ENCODE measurements at places on chromosomes 5 and 9. TPM values are rescaled to one million over a fixed set of nuclear protein-coding genes. Genes with fewer than 3 reads are reported as not detected.

Gene CEL
- total RNA-seq: under 0.01 TPM

DNA sequence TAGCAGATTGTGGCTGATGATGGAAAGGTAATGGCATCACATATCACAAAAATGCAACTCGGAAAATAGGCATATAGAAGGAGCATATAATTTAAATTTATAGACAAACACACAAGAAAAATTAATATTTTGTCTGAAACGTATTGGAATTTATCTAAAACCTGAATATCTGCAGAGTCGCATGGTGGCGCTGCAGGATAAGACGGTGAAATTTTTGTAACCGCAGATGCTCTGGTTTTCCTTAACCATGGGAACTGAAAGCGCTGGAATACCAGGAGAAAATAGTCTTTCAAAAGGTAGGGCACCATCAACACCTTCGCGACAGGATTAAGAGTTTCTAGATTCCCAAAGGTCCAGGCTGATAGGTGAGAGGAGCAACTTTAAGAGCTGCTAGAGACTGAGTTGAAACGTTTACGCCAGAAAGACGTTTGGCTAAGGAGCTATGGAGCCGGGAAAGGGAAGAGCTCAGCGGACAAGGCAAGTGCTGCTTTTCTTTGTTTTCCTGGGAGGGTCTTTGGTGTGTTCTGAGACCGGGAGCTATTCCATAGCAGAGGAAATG, 11.0 kb upstream of the PCDHB15 start:
- H3K4me1 ChIP-seq: no peaks in the 10 kb centered on the region
- H3K4me3 ChIP-seq: peak overlapping the region; percentile 53
- DNase-seq: peak; percentile 3
- no peaks in the 10 kb centered on the region for H3K27me3 ChIP-seq
- H3K36me3 ChIP-seq: no peaks in the 10 kb centered on the region

GRCh38 chr5:62538017-62538942, 40.3 kb upstream of the LRRC70 start:
- H3K27ac ChIP-seq: no peak overlapping the region
- no peaks in the 10 kb centered on the region for H3K36me3 ChIP-seq
- H3K27me3 ChIP-seq: no peaks in the 10 kb centered on the region
- DNase-seq: peak; percentile 94

- no peak overlapping the region for H3K4me3 ChIP-seq
Measured at GRCh38 chr9:76561900-76562299, 102.9 kb downstream of the GCNT1 start.

Gene DMRT3
- total RNA-seq: not detected

DNA sequence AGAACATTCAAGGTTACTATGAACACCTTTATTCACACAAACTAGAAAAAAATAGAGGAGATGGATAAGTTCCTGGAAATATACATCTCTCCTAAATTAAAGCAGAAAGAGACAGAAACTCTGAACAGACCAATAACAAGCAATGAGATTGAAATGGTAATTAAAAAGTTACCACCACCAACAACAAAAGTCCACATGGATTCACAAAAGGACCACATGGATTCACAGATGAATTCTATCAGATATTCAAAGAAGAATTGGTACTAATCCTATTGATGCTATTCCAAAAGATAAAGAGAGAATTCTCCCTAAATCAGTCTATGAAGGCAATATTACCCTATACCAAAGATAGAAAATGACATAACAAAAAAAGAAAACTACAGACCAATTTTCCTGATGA, 518.9 kb downstream of the PRDM9 start:
- H3K4me3 ChIP-seq: no peak overlapping the region
- no peaks in the 10 kb centered on the region for H3K27me3 ChIP-seq
- no peak for DNase-seq

DNA sequence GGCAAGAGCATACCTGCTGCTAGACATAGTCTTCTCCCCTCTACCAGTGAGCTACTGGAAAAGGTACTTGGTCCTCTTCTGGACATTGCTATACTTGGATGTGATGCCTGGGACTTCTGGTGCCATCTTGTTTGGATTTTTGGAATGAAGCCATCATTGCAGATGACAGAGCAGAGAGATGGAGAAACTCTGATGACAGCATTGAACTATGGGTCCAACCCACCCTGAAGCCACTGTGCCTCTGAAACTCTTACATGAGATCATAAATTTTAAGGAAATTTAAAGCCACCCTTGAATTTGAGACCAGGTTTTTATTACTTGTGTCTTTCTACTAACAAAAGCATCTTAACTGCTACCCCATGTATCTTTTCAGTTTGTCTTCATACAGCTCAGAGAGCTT, 151.1 kb upstream of the SMIM23 start:
- H3K4me3 ChIP-seq: no peak overlapping the region
- H3K27me3 ChIP-seq: peaks cover 17% of the 10 kb centered on the region
- no peaks in the 10 kb centered on the region for H3K36me3 ChIP-seq
- DNase-seq: no peak
- no peaks in the 10 kb centered on the region for H3K4me1 ChIP-seq
- no peak overlapping the region for H3K27ac ChIP-seq

DNA sequence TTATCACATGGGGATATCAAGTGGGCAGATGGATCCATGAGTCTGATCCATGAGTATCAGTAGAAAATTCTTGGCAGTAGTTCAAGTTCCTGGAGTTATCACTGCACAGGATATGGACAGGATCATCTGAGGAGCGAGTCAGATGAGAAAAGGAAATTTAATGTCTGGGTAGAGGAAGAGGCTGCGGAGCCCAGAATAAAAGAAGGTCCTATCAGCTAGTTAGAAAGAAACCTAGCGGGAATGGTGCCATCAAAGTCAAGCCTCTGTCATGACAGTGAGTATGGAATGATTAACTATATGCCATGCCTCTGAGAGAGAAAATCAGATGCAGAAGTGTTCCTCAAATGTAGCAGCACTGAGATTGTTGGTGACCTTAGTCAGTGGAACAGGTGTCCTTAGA, 248.1 kb downstream of the PIK3R1 start:
- no peak overlapping the region for H3K27ac ChIP-seq
- DNase-seq: no peak
- no peak overlapping the region for H3K4me3 ChIP-seq
- no peaks in the 10 kb centered on the region for H3K36me3 ChIP-seq

DNA sequence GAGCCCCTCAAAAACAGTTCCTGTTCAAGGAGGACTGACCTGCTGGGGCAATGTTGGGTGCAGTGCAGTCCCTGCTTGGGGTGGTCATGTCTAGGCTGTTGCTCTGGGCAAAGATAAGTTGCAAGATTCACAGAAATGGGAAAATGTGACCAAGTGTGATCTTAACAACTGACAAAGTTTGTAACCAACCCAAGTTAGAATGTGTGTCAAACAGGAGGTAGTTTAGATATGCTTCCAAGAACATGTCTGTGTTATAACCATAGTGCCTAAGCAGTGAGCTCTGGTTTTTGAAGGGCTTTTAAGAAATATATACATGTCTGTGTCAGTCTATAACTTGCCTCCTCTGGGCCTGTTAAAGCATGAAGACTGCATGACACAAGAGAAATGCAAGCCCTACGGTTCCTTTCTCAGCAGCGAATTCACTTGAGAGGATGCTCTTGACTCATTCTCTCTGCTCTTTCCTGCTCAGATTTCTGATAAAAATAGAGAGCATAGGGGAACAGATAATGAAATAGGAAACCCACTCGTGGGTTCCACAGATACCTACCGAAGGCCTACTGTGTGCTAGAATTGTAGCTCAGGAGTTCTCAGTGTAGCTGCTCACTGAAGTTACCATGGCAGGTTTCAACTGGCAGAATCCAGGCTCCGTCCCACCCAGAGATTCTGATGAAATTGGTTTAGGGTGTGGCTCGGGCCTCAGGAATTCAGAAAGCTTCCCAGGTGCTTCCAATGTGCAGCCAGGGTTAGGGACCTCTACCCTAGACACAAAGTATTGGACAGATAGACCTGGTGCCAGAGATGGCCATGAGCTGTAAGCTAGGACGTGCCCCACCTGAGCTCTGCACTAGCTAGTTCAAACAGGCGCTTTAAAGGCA, 52.4 kb downstream of the ARHGEF37 start:
- H3K27ac ChIP-seq: no peak overlapping the region
- no peak overlapping the region for H3K4me3 ChIP-seq
- no peaks in the 10 kb centered on the region for H3K36me3 ChIP-seq
- H3K4me1 ChIP-seq: peaks cover 9% of the 10 kb centered on the region
- H3K27me3 ChIP-seq: peaks cover 6% of the 10 kb centered on the region
- DNase-seq: peak; percentile 46

Gene CTNND2
- total RNA-seq: not detected

GRCh38 chr9:104448036-104448435, 56.0 kb upstream of the OR13F1 start:
- H3K4me3 ChIP-seq: no peak overlapping the region
- no peaks in the 10 kb centered on the region for H3K27me3 ChIP-seq
- H3K27ac ChIP-seq: no peak overlapping the region
- no peaks in the 10 kb centered on the region for H3K36me3 ChIP-seq

DNA sequence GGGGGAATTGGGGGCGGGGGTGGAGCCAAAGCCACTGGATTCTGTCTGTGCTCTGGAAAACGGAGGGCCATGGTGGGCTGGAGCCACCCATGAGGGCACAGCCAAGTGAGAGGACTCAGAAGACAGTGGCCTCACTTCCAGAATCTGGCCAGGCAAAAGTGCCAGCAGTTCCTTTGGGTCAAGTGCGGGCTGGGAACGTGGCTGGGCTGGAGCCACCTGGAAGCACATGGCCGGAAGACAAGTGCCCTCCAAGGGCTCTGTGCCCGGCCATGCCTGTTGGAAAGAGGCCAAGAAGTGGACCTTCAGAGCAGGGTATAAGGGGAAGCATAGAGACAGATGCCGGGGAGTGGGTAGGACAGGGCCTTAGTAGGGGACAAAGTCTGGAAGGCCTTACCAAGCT, 11.7 kb upstream of the SH3PXD2B start:
- H3K4me3 ChIP-seq: no peak overlapping the region
- H3K27ac ChIP-seq: no peak overlapping the region
- peaks cover 7% of the 10 kb centered on the region for H3K27me3 ChIP-seq

DNA sequence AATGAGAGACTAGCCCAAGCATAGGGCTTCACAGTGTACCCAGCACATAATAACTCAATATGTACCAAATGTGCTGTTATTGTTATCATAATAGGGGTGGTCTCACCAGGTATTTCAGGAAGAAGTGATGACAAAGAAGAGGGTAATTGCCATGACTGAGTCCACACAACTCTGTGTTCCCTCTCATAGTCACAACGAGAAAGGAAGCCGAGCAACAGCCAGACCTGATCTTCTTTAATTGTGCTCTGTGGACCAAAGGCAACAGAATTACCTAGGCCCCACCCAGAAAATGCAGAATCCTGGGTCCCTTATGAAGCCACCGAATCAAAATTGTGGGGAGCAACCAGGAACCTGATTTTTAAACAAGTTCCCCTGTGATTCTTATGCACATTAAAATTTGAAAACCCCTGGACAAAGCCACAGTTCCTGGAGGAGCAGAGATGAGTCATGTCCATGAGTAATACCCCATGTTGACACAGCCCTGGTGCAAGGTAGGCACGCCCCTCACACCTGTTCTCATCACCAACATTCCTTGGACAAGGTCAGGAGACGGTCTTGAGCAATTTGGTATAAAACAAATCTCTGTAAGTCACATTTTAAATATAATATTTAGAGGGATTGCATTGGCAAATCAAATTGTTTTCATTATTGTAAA, 5.2 kb downstream of the FGF1 start:
- peak; percentile 76 for DNase-seq
- peaks cover 11% of the 10 kb centered on the region for H3K4me1 ChIP-seq
- H3K36me3 ChIP-seq: no peaks in the 10 kb centered on the region
- no peak overlapping the region for H3K4me3 ChIP-seq
- no peaks in the 10 kb centered on the region for H3K27me3 ChIP-seq

DNA sequence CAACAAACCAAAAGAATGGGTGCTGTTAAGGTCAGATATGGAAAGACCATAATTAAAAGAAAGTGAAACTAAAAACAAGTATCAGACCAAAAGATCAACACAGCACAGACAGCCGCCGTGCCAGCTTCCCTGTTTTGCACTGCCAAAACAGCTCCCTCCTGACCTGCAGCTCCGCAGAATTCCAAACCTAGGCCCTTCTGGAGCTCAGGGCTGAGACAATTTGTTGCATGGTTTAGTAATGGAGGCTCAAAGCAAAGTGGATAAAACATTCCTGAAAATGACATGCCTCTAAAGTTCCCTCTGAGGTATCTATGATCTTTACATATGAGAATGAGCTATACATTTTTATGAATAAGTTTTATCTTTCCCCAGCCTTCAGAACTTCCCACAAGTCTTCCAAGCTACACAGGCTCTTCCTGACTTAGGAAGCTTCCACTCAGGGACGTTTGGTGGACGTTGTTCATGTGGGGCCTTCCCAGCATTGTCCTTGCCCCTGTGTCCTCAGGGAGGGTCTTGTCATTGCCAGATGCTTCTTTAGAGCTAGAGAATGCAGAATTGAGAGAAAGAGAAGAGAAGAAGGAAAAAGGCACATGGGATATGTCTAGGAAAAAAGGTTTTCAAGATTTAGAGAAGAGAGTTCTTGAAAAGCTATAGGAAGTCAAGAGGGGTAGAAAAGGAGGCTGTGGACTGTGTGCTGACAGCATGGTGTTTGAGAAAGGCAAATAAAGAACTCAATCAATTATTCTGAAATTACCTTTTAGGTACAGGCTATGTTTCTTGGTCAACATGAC, 28.4 kb upstream of the SSBP2 start:
- no peaks in the 10 kb centered on the region for H3K27me3 ChIP-seq
- H3K27ac ChIP-seq: peak overlapping the region; percentile 82
- DNase-seq: peak; percentile 26
- peak overlapping the region; percentile 20 for H3K4me3 ChIP-seq
- peaks cover 8% of the 10 kb centered on the region for H3K4me1 ChIP-seq

DNA sequence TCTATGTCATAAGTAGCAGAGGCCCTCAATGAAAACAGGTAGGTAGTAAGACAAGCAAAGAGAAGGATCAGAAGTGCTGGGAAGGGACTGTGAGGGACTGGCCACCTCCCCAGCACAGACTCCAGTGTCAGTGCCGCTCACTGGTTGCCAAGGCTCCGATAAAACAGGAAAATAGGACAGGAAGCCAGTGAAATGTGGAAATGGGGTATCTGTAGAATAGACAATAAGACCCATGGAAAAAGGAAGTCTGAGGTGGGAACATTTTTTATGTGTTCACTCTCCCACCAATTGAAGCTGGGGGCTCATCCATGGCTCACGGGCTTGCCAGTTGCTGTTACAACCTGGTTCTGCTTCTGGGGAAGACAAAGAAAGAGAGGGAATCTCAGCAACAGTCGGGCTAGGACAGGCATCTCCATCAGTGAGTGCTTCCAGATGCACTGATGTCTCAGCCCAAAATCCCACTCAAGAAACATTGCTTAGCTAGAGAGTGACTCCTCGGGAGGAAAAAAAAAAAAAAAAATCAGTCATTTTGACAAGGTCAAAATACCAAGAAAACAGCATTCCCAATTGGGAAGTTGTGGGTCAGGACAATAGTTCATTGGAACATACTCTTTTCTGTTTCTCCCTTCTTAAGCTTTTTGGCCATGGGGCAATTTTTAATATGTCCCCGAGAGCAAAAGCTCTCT, 27.6 kb upstream of the NFIB start:
- H3K27ac ChIP-seq: no peak overlapping the region
- H3K27me3 ChIP-seq: peaks cover 78% of the 10 kb centered on the region
- no peaks in the 10 kb centered on the region for H3K36me3 ChIP-seq
- H3K4me3 ChIP-seq: no peak overlapping the region
- no peak for DNase-seq
- no peaks in the 10 kb centered on the region for H3K4me1 ChIP-seq

Gene SOHLH1
- total RNA-seq: not detected

Gene PDE6A
- not detected for total RNA-seq

- no peaks in the 10 kb centered on the region for H3K4me1 ChIP-seq
- no peak for DNase-seq
- H3K27me3 ChIP-seq: peaks cover 46% of the 10 kb centered on the region
- no peak within 1 kb of the TSS for H3K27ac ChIP-seq
Measured at GRCh38 chr9:109166771-109167601, at the start of gene FRRS1L. Gene FRRS1L, minus strand, starts transcription at chr9:109167249. Its CDS starts 111 bp downstream, at chr9:109167138.
